ENCODE measurements at places on chromosomes 12 and 14.

- no peak for DNase-seq
These were observed 3.8 kb downstream of the RAPGEF3 start for GRCh38 chr12:47754881-47755280.

DNA sequence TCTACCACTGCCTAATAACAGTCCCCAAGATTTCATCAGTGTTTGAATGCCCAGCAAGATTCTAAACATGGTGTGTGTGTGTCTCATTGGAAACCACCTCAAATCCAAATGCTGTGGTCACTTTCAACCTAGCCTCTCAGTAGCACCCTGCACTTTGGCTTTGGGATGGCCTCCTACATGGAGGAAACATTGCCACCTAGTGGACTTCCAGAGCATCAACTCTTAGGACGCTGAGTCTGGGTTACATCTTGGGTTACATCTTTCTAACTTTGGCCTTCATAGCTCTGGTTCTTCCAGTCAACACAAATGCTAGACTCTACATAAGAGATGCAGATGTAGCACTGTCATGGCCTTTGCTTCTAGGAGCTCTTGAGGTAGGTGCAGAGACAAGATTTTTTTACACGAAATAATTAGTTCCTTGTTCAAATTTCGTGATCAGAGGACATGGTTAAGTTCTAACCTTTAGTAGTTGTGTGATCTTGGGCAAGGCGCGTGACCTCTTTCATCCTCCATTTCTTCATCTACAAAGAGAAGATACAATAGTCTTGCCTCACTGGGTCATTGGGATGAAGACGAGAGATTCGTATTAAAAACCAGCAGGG is 113.5 kb upstream of the VASH1 start:
- peak; percentile 19 for DNase-seq

GRCh38 chr12:65490250-65490649 is 211.8 kb downstream of the MSRB3 start:
- no peak for DNase-seq

- no peak for DNase-seq
These were observed 276.2 kb downstream of the SSPN start for GRCh38 chr12:26471560-26471959.
